ENCODE measurements at places on chromosomes 6 and 20. TPM values are rescaled to one million over a fixed set of nuclear protein-coding genes. Genes with fewer than 3 reads are reported as not detected.

DNA sequence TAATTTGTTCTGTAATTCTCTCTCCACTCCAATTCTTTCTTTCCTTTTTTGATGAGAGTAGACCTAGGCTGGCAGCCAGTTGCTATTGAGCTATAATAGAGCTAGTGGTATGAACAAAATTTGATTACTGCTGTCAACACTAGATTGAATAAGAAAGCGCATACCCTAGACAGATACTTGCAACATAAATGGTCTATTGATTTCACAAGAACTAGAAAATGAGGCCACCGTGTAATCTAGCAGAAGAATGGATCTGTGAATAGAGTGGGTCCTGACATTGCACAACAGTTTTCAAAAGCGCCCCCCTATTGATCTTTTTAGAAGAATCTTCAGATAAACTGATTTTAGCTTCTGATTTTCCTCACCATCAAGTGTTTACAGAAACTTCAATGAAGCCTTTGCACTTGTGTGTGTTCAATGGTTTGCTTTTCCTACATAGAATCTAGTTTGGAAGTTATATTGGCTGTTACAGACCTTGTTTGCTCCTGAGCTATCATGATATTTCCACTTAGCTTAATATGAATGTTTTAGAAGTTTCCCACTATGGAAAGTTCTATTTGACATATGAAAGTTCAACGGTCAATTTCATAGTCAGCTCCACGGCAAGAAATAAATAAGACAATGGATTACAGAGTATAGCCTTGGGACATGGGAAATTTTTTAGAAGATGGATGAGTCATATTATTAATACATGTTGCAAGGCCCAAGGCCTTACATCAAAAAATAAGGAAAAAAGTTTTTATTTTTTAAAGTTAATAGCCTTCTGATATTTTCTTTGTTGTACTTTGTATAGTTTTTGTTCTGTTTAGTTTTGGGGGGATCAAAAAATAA lies 55.6 kb downstream of the UTRN start:
- DNase-seq = no peak

GRCh38 chr20:46063652-46064054 lies 26.1 kb downstream of the NCOA5 start:
- no peak for DNase-seq

- no peak for DNase-seq
Observed at GRCh38 chr20:3515379-3516170, 44.8 kb downstream of the ATRN start.

Gene AIF1
- total RNA-seq = 17.2 TPM

Gene ENPP3
- 1.3 TPM for total RNA-seq

Gene THBS2
- total RNA-seq = not detected

All from OCI-LY7 (cell line).